GM12864 (cell line): ENCODE measurements at places on chromosomes 1 and 21.

DNA sequence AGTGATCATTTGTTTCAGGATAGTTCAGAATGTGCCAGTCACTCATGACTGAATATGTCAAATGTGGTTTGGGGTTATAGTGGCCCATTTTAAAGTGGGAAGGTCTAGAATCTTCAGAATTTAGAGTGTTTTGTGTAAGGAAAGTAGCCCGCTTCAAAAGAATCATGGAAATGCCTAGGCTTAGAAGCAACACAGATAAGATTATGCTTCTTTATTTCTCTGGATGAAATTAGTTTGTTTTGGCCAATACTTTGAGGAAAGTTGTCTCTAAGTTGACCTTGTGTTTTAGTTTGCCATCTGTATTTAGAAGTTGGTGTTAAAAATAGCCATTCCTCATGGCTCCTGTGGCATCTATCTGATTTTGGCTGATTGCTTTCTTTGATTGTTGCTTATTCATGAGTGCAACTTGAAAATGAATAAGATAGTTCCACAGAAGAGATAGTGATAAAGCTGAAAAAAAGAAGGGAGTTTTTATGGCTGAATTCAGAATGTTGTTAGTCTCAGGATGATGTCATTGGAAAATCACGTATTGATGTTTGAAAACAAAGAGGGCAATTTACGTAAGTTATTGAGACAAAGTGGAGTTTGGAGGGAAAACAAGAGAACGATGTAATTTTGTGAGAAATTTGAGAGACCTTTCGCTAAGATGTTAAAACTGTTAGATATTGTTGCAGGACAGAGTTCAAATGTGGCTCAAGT, 71.9 kb downstream of the PLA2G4A start:
- no peak for DNase-seq

DNA sequence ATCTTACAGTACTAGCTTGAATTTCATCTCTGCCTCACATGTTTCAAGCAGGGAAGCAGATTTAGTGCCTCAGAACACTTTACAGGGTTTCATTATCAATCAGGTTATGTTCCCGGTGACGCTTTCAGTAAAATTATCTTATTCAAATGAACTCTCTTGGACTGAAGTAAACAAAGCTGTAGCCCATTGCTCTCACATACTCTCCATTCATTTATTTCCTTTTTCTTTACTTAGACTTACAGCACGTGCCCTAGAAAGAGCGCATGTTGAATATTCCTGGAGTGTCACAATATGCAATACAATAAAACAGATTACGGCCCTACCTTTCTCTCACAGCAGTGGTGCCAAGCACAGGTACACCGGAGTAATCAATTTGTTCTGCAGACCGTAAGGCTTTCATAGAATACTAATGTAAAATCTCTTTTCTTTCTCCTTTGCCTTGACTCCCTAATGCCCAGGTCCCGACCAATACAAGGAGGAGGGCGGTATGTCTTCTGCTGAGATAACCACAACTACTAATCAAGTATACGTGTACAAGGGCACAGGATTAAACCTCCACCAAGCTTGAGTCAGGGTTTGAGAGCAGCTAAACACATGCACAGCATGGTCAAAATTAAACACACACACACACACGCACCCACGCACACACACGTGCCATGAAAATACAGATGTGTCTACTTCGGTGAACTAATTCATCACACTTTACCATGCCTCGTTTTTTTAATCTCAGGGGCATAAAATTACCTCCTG, 62.8 kb downstream of the NRIP1 start:
- peak; percentile 2 for DNase-seq

DNA sequence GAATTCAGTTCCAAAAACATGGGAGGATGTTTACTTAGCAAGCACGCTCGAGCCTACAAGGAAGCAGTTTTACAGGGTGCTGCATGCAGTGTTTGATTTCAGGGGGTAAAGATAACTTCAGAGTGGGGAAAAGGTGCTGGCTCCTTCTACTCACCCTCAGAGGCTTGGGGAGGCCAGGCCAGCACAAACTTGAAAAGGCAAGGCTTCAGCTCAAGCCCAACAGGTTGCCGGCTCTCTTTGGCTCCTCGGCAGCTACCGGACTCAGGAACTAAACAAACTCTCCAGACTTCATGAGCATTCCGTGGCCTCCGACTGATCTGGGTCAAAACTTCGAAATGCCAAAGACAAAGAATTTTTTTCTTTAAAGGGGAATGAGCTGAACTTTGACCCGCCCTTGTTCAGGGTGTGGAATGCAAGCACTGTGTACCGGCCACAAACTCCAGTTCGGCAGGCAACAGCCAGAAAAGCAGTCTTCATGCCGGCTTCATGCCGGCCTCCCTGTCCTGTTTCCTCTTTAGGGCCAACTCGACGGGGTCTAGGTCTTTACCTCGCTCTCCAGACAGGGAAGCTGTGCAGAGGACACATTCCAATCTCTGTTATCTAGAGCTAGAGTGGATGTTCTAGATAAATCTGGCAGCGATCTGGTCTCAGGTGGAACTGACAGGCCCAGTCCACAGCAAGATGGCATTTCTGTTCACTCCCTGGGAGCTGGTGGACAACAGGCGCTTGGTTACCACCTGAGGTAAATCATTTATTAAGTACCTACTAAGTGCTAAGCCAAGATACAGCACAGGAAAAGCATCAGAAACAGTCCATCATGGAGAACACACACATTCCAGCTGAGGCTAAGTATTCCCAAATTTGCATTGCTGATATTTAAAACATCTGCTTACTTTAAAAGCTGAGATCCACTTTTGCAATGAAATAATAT, 75.0 kb downstream of the CD46 start:
- no peak for DNase-seq

DNA sequence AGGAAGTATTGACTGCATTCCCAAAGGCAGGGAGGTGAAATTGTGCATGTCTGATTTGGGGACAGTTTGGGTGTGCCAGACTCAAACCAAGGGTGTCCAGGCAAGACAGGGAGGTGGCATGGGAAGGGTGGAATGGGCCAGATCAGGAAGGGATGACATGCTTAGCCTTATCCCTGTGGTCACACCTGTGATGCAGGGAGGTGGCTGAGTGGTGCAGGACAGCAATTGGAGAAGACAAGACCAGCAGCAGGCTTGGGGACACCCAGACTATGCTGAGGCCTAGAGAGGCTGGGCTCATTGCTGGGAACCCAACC, 4.0 kb downstream of the FOXO6 start:
- no peak for DNase-seq

DNA sequence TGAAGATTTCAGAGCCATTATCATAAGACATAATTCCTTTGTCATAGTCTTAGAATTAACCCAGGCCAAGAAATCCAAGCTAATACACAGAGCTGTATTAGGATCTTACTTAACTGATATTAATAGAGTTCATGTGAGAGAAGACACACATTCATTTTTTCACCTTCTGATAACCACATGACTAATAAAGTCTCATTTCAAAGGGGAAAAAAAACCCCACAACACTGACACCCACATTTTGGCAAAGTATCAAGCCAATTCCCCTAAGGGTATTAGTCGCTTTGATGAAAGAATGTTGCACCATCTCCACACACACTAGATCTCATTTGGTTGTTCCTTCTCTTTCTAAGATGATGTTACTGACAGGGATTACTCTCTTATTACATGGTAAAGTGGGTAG, 344.4 kb upstream of the ESRRG start:
- no peak for DNase-seq

- DNase-seq: no peak
Observed at GRCh38 chr1:246261639-246262038, 245.4 kb downstream of the SMYD3 start.

DNA sequence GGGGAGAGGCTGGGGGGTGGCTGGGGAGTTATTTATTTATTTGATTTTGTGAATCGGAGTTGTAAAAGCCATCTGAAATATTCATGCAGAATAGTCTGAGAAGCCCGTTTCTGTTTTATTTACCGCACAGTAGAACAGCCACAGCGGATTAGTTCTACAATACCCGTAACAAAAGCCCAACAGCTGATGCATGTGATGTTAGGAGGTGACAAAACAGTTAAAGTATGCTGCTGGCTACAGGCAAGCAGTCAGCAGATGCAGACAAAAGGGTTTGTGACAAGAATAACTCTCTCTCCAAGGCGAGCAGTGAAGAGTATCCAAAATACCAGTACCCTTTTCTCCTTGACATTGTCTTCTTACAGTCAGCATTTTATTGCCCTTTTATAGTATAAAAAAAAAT, 42.0 kb downstream of the PROX1 start:
- no peak for DNase-seq

GRCh38 chr1:17795081-17795809, 40.1 kb downstream of the ACTL8 start:
- DNase-seq: no peak

- DNase-seq: no peak
Observed at GRCh38 chr1:64453688-64454087, 16.2 kb upstream of the CACHD1 start.

GRCh38 chr1:24828887-24829192, 83.6 kb downstream of the CLIC4 start:
- DNase-seq: no peak

- DNase-seq: no peak
Observed at GRCh38 chr1:40770296-40771070, 13.1 kb upstream of the KCNQ4 start.

- DNase-seq: no peak
Observed at GRCh38 chr1:53061859-53062707, at the start of gene PODN. Gene PODN, plus strand, starts transcription at chr1:53062213. Its CDS starts 7,643 bp downstream, at chr1:53069856.

DNA sequence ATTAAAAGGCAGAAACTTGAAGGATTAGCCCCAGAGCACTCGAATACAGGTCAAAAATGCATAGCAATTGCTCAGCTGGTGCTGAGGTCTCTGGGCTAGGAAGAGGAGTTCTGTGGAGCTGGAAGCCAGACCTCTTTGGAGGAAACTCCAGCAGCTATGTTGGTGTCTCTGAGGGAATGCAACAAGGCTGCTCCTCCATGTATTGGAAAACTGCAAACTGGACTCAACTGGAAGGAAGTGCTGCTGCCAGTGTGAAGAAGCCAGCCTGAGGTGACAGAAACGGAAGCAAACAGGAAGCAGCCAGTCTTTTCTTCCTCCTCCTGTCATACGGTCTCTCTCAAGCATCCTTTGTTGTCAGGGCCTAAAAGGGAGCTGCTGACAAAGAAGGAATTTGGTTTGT, 233.4 kb upstream of the FGGY start:
- no peak for DNase-seq

DNA sequence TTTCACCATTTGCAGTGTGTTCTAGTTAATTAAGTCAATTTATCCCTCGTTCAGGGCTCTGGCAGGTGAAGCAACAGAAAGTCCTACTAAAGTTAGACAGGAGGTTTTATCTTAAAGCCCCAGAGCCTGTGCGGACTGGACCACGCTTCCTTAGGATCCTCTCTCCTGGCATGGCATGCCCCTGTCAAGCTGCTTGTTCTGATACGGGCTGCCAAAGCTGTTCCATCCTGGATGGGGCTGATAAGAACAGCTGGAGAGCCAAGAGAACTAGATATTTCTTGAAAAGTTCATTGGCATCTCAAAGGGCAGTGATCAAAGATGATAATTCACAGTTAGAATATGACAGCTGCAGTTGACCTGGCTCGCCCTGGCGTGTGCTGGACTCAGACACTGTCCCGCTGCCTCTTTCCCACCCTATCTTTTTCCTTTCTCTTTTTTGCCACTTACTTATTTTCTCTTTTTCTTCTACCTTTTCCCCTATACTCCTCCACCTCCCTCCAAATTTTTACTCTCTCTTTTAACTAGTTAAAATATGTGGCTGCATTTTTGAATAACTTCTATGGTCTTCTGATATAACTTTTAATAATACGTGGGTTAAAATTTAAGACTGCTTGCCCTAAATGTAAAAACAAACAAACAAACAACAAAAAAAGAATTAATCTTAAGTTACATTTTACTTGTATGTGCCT, 96.7 kb downstream of the ABCA4 start:
- DNase-seq: no peak

GRCh38 chr1:225670356-225670755, 17.4 kb upstream of the ENAH start:
- DNase-seq: no peak

DNA sequence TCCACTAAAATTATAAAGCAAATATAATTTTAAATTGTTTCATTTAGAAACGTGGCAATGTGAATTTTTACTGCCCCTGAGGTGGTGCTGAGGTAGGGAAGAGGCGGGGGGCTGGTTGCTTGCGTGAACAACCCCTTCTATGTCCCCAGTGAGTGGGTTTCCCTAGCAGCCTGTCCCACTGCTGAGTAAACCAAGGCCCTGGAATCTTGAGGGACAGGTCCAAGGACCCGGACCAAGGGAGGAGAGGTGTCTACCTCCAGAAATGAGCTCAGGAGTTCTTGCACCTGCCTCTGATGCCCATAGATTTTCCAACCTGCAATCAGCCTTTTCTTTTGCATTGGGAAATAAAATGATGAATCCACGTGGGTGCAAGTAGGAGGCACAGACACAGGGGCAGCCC, 649 bp upstream of the LDLRAD1 start:
- DNase-seq: no peak

DNA sequence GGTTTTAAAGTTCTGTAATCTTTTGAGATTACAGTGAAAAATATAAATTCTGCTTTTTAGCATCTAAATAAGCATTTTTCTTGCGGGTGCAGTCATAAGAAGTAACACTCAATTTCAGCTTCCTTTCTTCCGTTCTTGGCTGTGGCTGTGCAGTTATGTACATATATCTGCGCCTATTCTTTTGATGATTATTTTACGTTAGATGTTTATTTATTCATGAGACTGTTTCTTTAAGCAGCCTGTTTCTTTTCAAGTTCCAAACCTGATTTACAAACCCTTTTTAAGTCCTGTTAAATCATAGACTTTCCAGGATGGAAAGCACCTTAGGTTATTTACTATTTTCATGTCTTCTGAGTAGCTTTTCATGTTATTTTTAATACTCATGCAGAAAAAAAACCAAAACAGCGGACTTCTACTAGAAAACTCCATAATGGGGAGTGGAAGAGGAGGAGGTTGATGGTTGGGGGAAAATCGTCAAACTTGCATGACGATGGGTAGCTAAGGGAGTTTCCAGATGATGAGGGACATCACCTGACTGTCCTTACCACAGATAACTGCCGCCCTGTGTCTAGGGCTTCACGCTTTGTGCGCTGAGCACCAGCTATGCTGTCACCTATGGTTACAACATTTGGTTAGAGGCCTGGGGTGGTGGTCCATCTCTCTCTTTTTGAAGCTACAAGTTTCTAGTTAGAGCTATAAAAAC, 2.6 kb downstream of the PRDM2 start:
- peak; percentile 82 for DNase-seq

GRCh38 chr21:36964398-36964797, 2.1 kb downstream of the HLCS start:
- no peak for DNase-seq

GRCh38 chr21:32578107-32578691, 7.1 kb downstream of the TCP10L start:
- no peak for DNase-seq

GRCh38 chr1:78831731-78832360, 174.7 kb downstream of the ADGRL4 start:
- no peak for DNase-seq

- DNase-seq: no peak
Observed at GRCh38 chr1:160125746-160126145, 10.2 kb downstream of the ATP1A2 start.
